ENCODE measurements at places on chromosomes 11 and 22.

DNA sequence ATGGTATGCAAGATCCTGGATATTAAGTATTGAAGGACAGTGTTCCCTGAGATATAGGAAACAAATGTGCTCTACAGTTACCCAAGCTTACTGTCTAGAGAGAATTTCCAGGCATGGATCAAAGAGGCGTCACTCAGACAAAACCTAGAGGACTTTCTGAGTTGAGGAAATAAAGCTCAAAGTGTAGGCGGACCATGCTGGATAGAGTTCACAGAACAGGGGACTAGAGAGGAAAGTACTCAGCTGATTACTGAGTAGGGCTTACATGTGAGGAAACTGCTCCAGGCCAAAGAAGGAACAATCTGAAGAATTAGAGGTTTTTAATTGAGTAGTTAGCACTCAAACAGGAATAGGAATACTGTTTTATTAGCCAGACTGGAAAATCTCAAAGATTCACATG is 193.3 kb downstream of the TMEM135 start:
- no peak for DNase-seq
- no peak overlapping the region for H3K4me3 ChIP-seq
- H3K27me3 ChIP-seq = no peaks in the 10 kb centered on the region
- H3K4me1 ChIP-seq = no peaks in the 10 kb centered on the region
- H3K27ac ChIP-seq = no peak overlapping the region

GRCh38 chr11:79312617-79313529 is 128.0 kb downstream of the TENM4 start:
- no peak overlapping the region for H3K4me3 ChIP-seq
- no peaks in the 10 kb centered on the region for H3K36me3 ChIP-seq
- no peaks in the 10 kb centered on the region for H3K4me1 ChIP-seq
- no peak for DNase-seq

GRCh38 chr11:73028611-73029010 is 113.5 kb downstream of the FCHSD2 start:
- no peak overlapping the region for H3K4me3 ChIP-seq
- H3K4me1 ChIP-seq = no peaks in the 10 kb centered on the region
- DNase-seq = no peak
- H3K36me3 ChIP-seq = no peaks in the 10 kb centered on the region

DNA sequence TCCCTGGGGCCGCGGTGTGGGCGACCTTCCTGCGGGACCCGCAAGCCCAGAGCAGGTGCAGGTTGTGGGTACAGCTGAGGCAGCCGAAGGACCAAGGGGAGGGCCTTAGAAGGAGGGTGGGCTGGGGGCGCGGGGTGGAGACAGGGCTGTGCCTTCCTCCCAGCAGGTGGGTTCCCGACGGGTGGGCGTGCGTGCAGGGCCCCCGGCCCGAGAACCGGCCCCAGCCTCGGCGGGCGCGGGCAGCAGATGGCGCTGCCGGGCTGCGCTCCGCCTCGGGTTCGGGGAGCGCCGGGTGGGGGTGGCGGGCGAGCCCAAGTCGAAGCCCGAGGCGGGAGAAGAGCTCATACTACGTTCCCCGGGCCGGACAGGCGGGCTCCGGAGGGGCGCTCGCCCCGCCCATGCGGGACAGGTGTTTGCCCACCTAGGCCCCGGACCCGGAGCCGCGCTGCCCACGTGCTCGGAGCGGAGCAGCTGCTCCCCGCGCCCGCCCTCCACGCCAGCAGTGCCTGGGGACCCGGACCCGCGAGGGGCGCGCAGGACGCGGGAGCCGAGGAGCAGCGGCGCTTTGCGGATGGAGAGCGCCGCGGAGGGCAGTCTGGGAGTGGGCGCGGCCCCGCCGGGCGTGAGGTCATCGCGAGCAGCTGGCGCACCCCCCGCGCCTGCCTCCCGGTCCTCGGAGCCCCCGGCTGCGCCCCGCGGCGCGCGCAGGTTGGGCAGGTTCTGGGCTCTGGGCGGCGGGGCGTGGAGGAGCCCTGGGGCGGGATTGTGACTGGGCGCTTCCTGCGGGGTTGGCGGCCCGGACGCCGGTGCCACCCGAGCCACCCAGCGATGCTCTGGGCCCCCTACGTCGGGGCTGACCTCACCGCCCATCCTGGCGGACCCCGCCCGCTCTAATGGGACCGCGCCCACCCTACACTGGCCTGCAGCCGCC is 25.3 kb downstream of the DUSP8 start:
- H3K27me3 ChIP-seq = no peaks in the 10 kb centered on the region
- H3K4me1 ChIP-seq = peaks cover 20% of the 10 kb centered on the region
- H3K4me3 ChIP-seq = no peak overlapping the region
- no peaks in the 10 kb centered on the region for H3K36me3 ChIP-seq
- DNase-seq = no peak

Measured in liver (tissue), 10 donors.